ENCODE measurements at places on chromosomes 11 and 22. TPM values are rescaled to one million over a fixed set of nuclear protein-coding genes. Genes with fewer than 3 reads are reported as not detected.

The C11orf65 gene
- 0.64 TPM for total RNA-seq

The DLG2 gene
- total RNA-seq, result 21.3 TPM

The RFPL2 gene
- total RNA-seq, result 0.18 TPM

The CTSD gene
- 236 TPM for total RNA-seq

The RASGRP2 gene
- 14.9 TPM for total RNA-seq

The EMID1 gene
- total RNA-seq, result 58.3 TPM

The FOSL1 gene
- total RNA-seq, result not detected

The KRTAP5-10 gene
- not detected for total RNA-seq

The PDGFD gene
- 24.3 TPM for total RNA-seq

All from metanephros (tissue), 2 donors.